Neural progenitor cell (in vitro differentiated cells): ENCODE measurements at places on chromosomes 2 and 18.

DNA sequence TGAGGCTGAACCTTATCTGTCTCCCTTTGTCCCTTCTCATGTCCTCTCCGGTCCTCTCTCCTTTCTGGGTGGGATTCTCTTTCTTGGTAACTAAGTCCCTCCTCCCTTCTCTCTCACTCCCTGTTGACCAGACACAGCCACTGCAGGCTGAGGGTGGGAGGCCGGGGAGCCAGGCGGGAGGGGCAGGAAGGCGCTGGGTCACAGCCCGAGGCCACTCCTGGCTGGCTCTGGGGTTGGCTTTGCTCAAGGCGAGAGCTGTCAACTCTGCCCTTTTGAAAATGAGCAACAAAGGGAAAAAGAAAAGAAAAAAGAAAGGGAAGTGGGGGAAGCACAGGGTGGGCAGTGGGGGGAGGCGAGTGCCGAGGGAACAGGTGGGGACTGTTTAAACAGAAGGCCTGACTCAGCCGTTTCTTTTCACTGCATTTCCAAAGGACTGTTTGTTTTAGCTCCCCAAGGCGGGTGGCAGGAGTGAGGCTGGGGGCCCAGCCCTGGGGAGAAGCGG is 70.5 kb upstream of the IGFBP5 start:
- DNase-seq, result peak; percentile 93
- H3K27ac ChIP-seq, result peak overlapping the region; percentile 44

DNA sequence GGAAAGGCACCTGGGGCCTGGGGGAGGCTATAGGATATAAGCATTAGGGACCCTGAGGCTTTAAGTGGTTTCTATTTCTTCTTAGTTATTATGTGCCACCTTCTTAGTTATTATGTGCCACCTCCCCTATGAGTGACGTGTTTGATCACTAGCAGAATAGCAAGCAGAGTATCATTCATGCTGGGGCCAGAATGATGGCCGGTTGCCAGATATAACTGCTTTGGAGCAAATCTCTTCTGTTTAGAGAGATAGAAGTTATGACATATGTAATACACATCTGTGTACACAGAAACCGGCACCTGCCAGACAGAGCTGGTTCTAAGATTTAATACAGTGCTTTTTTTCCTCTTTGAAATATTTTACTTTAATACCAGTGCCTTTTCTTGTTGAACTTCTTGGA is 29.4 kb downstream of the LIPG start:
- no peak for DNase-seq
- no peaks in the 10 kb centered on the region for H3K36me3 ChIP-seq
- H3K27ac ChIP-seq, result no peak overlapping the region
- H3K4me3 ChIP-seq, result no peak overlapping the region
- H3K27me3 ChIP-seq, result no peaks in the 10 kb centered on the region

GRCh38 chr2:202423139-202423538 is 47.0 kb downstream of the BMPR2 start:
- no peak overlapping the region for H3K27ac ChIP-seq
- no peaks in the 10 kb centered on the region for H3K27me3 ChIP-seq

DNA sequence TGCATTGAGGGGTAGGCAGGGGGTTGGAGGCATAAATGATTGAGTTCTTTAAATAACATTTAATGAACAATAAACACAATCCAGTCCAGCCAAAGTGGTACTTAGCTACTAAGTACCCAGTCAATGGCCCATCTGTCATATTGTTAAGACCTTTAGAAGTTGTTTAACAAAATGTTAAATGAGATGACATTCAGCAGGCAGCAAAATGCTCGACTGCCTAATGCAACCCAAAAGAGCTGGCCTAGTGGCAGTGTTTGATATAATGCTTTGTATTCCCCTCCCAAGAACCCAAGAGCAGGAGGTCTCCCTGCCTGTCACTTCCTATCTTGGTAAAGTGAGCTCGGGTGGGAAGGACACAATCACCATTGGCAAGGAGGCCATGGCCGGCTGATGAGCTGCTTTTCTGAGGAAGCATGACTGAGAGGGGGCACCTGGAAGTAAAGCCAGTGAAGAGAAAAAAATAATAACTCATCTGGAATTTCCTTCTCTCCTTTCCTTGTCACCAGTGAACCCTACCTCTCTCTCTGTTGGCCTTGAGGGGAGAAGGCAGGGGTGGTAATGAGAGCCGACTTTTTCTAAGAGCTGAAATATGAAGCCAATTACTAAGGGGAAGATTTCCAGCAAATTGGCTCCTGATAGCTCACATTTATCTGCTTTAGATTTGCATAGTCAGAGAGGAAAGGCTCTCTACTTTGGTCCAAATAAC is 140.6 kb downstream of the C1D start:
- no peak overlapping the region for H3K4me3 ChIP-seq
- DNase-seq, result no peak
- no peaks in the 10 kb centered on the region for H3K27me3 ChIP-seq

DNA sequence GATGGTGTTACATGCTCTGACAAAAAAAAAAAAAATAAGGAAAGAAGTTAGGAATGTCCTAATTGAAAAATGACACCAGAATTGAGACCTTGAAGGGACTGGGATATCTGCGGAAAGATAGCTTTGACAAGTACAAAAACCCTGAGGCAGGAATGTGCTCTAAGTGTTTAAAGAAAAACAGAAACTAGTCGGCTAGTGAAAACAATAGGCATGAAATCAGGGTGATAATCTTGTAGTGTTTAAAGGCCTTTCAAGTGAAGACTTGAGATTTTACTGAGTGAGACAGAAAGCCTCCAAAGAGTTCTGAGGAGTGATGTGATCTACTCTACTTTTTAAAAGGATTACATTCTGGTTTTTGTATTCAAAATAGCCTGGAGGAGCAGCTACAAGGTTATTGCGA is 107.4 kb downstream of the COBLL1 start:
- H3K4me1 ChIP-seq, result peaks cover 8% of the 10 kb centered on the region
- H3K27ac ChIP-seq, result no peak overlapping the region
- DNase-seq, result peak; percentile 40
- no peaks in the 10 kb centered on the region for H3K27me3 ChIP-seq
- H3K4me3 ChIP-seq, result no peak overlapping the region
- no peaks in the 10 kb centered on the region for H3K36me3 ChIP-seq

DNA sequence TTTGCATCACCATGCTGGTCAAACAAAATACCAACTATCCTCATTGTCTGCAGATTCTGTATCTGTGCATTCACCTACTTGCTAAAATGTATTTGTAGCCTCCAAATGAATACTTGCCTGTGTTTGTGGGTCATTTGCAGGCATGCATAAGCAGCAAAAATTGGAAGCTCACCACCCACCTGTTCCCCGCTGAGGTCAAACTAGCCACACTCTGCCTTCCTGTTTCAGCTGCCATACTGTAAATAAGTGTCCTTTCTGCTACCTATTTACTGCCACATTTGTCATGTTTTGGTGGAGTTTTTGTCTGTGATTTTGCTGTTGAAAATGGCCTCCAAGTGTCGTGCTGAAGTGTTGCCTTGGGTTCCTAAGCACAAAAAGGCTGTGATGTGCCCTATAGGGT is 50.0 kb upstream of the ACMSD start:
- H3K4me1 ChIP-seq, result no peaks in the 10 kb centered on the region
- H3K36me3 ChIP-seq, result no peaks in the 10 kb centered on the region
- no peak for DNase-seq
- H3K27me3 ChIP-seq, result no peaks in the 10 kb centered on the region
- H3K27ac ChIP-seq, result no peak overlapping the region

DNA sequence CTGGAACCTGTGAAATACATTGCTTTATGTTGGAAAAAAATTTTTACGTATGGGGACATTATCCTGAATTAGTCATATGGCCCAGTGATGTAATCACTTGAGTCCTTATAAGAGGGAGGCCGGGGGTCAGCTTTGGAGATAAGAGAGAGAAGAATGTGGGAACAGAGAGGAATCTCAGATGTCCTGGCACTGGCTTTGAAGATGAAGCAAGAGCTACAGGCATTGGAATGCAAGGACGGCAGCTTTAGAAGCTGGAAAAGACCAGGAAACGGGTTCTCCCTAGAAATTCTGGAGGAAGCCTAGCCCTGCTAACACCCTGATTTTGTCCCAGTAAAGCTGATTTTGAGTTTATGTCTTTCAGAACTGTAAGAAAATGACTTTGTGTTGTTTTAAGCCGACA is 1129.9 kb upstream of the GYPC start:
- no peak for DNase-seq
- no peaks in the 10 kb centered on the region for H3K4me1 ChIP-seq
- no peak overlapping the region for H3K4me3 ChIP-seq
- no peaks in the 10 kb centered on the region for H3K27me3 ChIP-seq
- no peak overlapping the region for H3K27ac ChIP-seq
- no peaks in the 10 kb centered on the region for H3K36me3 ChIP-seq

DNA sequence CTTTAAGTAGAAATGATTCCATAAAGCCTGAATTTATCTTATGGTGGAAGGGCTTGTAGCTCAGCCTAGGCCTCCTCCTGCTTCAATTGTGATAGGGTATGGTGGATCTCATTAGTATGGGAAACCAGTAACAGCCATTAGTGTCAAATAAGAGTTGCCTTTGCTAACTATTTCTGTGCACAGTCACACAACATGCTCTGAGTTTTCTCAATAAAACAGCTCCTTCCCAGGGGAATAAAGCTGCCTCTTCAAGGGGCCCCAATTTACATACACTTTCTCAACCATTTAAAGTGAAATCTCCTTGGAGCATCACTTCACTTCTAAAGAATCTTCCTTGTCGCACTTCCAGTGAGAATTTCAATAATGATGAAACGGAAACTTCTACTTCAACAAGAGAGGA is 53.4 kb downstream of the KLF7 start:
- no peak overlapping the region for H3K4me3 ChIP-seq
- H3K36me3 ChIP-seq, result no peaks in the 10 kb centered on the region
- DNase-seq, result no peak
- H3K27me3 ChIP-seq, result no peaks in the 10 kb centered on the region
- peaks cover 19% of the 10 kb centered on the region for H3K4me1 ChIP-seq

GRCh38 chr2:107235491-107236254 is 349.7 kb upstream of the ST6GAL2 start:
- H3K27me3 ChIP-seq, result no peaks in the 10 kb centered on the region
- DNase-seq, result peak; percentile 14
- H3K36me3 ChIP-seq, result no peaks in the 10 kb centered on the region
- no peak overlapping the region for H3K27ac ChIP-seq
- H3K4me3 ChIP-seq, result no peak overlapping the region

- no peaks in the 10 kb centered on the region for H3K4me1 ChIP-seq
- H3K27me3 ChIP-seq, result no peaks in the 10 kb centered on the region
- H3K4me3 ChIP-seq, result no peak overlapping the region
- H3K27ac ChIP-seq, result no peak overlapping the region
These were observed 694.8 kb upstream of the PKDCC start for GRCh38 chr2:41353060-41353459.

GRCh38 chr2:46568212-46569009 is 89.0 kb downstream of the TMEM247 start:
- H3K4me1 ChIP-seq, result no peaks in the 10 kb centered on the region
- no peak overlapping the region for H3K4me3 ChIP-seq
- no peak for DNase-seq
- H3K27me3 ChIP-seq, result no peaks in the 10 kb centered on the region
- H3K27ac ChIP-seq, result no peak overlapping the region

GRCh38 chr2:33085646-33086045 is 138.9 kb downstream of the LTBP1 start:
- H3K36me3 ChIP-seq, result no peaks in the 10 kb centered on the region
- no peak for DNase-seq
- peaks cover 19% of the 10 kb centered on the region for H3K4me1 ChIP-seq
- no peak overlapping the region for H3K4me3 ChIP-seq
- H3K27me3 ChIP-seq, result no peaks in the 10 kb centered on the region
- H3K27ac ChIP-seq, result no peak overlapping the region

- peaks cover 16% of the 10 kb centered on the region for H3K4me1 ChIP-seq
- peak overlapping the region; percentile 100 for H3K27ac ChIP-seq
- peak overlapping the region; percentile 88 for H3K4me3 ChIP-seq
- peak; percentile 80 for DNase-seq
- H3K27me3 ChIP-seq, result no peaks in the 10 kb centered on the region
These were observed 749 bp upstream of the PTMA start for GRCh38 chr2:231707625-231707926.

DNA sequence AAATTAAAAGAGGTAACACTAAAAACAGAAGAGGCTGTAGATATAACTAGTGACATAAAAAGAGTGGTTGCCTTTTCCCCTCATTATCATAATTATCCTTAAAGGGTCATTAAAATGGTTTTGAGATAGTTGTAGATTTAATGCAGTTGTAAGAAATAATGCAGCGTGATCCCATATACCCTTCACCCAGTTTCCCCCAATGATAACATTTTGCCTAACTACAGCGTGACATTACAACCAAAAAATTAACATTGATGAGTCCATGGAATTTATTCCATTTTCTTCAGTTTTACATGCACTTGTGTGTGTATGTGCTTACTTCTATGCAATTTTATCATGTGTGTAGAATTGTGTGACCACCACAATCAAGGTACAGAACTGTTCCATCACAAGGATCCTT is 13.2 kb upstream of the RMND5A start:
- no peaks in the 10 kb centered on the region for H3K27me3 ChIP-seq
- no peaks in the 10 kb centered on the region for H3K36me3 ChIP-seq
- H3K4me3 ChIP-seq, result no peak overlapping the region
- no peak overlapping the region for H3K27ac ChIP-seq
- no peak for DNase-seq

DNA sequence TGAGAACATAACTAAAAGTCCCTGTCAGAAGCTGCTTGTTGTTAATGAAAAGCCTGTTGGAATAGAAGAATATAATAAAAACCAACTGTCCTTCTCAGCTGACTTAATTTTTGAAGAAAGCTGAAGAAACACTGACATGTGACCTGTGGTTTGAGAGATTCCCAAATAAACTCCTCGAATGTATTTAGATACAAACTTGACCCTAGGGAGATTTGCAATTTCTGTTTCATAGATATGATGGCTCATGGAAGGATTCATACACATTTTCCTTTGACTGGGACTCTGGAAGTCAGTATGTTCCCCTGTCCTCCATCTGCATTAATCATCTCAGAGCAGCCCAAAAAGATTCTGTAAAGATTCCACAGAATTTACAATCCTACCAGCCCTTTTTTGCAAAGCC is 195.1 kb downstream of the TMEM247 start:
- no peaks in the 10 kb centered on the region for H3K36me3 ChIP-seq
- H3K4me3 ChIP-seq, result no peak overlapping the region
- no peaks in the 10 kb centered on the region for H3K4me1 ChIP-seq
- H3K27me3 ChIP-seq, result no peaks in the 10 kb centered on the region

DNA sequence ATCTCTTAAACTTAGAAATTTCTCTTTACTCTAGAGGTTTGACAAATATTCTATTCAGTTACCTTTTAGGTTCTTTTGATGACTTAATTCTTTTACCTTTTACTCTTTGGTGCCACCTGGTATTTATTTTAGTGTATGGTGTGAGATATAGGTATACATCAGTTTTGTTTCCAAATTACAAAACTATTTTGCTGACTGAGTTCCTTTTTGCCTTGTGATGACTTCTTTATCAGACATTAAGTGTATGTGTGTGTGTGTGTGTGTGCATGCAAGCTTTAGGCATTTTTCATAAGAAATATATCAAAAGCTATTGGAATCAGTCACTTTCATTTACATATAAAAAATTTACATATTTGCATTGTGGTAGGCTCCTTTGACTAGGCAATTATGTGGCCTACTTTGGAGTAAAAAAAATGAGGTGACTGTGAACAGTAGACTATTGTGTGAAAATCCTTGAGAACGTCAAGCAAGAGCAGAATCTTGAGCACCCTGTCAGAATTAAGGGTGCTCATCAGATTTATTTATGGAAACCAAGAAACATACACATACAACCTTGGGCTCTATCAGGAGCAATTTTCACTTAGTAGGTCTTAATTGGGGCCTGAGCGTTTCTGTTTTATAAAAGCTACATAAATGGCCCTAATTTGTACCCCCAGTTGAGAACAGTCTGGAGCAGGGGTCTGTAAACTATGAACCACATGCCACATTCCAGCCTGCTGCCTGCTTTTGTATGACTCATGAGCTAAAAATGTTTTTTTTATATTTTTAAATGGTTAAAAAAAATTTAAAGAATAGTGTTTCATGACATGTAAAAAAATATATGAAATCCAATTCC is 415.9 kb downstream of the SLC4A3 start:
- H3K27ac ChIP-seq, result no peak overlapping the region
- peaks cover 27% of the 10 kb centered on the region for H3K4me1 ChIP-seq
- no peaks in the 10 kb centered on the region for H3K27me3 ChIP-seq
- DNase-seq, result no peak
- H3K4me3 ChIP-seq, result no peak overlapping the region
- no peaks in the 10 kb centered on the region for H3K36me3 ChIP-seq
